Spinal cord (tissue), 10 donors: ENCODE measurements at places on chromosomes 6 and 20. TPM values are rescaled to one million over a fixed set of nuclear protein-coding genes. Genes with fewer than 3 reads are reported as not detected.

- DNase-seq, result no peak
Observed at GRCh38 chr20:9483131-9483530, 31.3 kb upstream of the LAMP5 start.

DNA sequence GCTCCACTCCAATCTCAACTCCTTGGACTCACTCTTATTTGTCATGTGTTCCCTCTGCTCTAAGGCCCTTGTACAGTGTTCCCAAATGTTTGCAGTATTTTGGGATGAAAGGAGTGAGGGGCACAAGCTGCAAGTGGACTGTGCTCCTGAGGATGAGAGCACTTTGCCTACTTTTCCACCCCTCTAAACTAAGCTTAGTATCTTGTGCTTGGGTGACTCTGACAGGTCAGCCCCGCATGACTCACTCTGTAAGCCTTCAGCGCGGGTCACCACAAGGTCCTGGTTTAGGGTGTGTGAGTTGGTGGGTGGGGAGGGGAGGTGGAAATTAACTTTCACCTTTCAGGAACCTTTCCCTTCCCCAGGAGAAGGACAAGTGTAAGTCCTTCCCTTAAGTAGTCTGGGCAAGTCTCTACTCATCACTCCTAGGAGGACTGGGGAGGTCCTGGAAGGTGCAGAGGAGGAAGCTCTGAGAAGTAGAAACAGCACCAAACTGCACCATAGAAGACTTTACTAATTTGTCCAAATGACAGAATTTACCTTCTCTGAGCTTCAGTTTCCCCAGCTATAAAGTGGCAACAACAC is 68.8 kb upstream of the EPB41L1 start:
- DNase-seq, result no peak

Gene CDH4
- 24.1 TPM for polyA plus RNA-seq

Gene SEL1L2
- polyA plus RNA-seq, result 0.22 TPM

Gene SLC2A4RG
- polyA plus RNA-seq, result 55.2 TPM

GRCh38 chr6:128508588-128509296 is 11.7 kb downstream of the PTPRK start:
- no peak for DNase-seq

- DNase-seq, result peak; percentile 57
Observed at GRCh38 chr6:43673444-43674084, 14.0 kb downstream of the MRPS18A start.

GRCh38 chr6:93243231-93243778 is 176.1 kb downstream of the EPHA7 start:
- no peak for DNase-seq

- DNase-seq, result no peak
Observed at GRCh38 chr6:108689272-108690161, 128.8 kb downstream of the FOXO3 start.

DNA sequence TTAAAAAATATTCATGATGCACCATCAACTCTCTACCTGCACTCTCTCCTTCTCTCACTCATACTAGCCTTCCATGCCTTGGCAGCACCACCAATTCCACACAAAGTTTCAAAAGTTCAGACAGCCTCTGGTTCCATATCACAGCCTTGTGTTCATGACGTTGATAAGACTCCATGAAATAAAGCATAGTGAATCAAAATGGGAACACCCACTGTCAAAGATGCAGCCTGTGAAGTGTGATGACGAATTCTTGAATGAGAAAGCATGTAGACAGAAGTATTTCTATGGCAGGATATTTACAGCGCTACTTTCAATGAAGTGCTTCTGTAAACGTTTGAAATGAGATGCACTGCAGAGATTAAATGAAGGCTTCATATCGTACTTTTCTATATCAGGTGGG is 77.3 kb upstream of the FERMT1 start:
- no peak for DNase-seq

- DNase-seq, result no peak
Observed at GRCh38 chr6:14571746-14572145, 454.2 kb downstream of the CD83 start.

DNA sequence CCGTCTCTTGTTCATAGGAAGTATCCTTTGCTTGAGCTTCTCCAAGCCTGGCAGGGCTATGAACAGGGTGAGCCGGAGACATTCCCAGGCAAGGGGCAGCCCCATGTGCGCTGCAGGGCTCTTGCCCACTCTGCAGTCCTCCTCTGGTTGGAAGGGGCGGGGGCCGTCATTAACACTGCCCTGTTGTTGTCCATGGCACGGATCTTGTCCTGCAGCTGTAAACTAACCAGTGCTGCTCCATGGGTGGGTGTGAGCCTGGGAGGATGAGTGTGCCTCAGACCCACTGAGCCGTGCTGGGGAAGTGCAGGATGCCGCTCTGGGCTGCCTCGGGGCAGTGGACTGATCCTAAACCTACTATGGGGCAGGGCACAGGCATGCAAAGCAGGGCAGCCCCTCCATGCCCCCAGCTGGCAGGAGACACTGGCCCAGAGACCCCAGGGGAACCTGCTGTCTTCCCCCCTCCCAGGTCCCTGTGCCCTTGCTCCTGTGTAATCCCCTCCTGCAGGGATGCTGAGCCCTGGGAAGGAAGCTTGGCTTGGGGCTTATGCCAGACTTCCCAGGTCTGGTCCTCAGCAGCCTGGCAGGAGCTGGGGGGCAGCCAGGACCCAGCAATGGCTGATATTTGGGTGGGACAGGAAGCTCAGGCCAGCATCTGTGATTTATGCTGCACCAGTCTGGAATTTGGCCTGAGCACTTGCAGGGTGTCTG is 8.5 kb downstream of the EBF4 start:
- no peak for DNase-seq

- no peak for DNase-seq
Observed at GRCh38 chr6:52724406-52725121, 38.7 kb downstream of the GSTA2 start.

- DNase-seq, result no peak
Observed at GRCh38 chr6:2741756-2742155, 9.0 kb downstream of the MYLK4 start.

DNA sequence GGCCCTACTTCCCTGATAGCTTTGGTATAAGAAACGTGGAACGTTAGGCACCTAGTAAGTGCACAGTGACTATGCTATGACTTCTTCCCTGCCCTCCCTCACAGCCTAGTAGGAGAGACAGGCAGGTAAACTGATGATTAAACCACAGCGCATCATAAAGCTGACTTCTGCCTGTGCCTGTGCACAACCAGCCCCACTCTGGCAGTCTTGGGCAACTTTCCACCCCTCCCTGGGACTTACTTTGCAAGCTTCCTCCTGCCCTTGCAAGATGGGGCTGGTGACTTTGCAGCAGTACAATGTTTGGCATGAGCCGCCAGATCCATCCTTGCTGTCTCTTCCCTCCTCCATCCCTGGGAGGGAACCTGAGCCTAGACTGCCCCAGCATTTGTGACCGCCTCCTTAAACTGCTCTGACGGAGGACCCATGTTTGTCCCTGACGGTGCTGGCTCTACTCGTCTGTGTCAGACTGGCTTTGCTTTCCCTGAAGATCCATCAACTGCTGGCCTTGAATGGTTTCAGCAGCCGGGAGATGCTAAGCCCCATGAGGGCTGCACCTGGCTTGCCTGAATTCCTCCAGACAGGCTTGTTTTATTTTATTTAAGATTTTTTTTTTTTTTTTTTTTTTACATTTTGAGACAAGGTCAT is 36.1 kb downstream of the EFCAB8 start:
- DNase-seq, result no peak

DNA sequence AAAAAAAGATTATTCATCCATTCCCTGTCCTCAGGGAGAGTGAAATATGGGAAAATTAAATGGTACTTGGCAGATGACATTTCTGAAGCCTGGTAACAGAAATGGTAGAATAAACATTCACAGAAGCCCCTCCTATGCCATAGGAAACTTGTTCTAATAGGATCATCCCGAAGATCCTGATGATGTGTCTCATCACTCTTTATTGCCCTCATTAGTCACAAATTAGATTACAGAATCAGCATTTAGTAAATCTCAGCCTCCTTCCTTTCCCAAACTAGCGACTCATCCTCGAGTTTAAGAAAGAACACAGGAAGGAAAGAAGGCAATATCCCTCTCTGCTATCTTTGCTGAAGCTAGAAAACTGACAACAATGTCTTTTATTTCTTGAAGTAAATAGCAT is 154.4 kb downstream of the TMEM200A start:
- no peak for DNase-seq

Gene EYA2
- polyA plus RNA-seq, result 32.7 TPM

DNA sequence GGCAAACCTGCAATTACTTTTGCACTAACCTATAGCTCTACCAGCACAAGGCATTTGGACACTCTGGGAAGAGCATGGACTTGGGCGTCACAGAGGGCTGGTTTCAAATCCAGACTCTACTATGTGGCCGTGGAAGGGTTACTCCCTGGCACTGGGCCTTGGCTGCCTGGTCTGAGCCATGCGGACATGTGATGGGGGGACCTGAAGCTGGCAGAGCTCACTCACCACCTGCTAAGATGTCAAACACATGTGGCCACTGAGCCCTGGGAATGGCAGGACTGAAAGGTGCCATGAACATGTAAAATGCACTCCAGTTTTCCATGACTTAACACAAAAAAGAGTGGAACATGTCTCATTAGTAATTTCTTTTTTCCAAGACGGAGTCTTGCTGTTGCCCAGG is 23.7 kb downstream of the VSTM2L start:
- no peak for DNase-seq

DNA sequence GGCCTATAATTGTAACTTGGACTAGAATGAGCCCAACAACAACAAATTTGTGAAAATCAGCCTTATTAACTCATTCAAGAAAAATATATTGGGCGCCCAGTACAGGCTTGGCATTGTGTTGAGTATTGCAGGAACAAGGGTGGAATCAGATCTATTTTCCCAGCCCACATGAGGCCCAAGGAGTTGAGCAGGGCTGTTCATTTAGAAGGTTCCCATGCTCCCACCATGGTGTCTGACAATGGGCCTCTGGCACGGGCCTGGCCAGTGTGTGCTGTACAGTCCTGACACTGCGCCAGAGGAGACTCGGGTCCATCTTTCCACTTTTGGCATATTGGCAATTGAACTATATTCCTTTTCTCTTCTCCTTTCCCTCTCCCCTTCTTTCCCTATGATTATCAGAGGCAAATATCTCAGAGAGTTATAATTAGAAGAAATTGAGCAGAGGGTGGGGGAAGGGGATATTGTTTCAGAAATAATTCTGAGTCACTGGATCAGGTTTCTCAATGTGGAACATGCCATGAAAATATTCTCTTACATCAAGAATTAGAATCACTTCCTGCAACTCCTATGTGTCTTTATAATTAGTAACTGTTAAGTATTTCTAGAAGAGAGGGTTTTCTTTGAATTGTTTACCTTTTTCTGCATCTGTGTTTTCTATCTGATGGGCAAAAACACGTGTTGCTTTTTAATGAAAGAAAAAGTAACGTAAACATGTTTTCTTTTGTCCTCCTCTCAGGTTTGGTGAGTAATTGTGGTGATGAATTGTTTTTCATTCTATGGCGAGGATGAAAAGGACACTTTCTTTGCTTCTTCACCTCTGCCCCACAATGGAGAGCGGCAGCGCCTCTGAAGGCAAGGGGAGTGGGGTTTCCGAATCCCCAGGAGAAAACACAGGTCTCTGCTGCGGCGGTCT is 209.4 kb downstream of the FOXA2 start:
- no peak for DNase-seq

- no peak for DNase-seq
Observed at GRCh38 chr6:13259393-13259792, 68.9 kb downstream of the TBC1D7 start.

- no peak for DNase-seq
Observed at GRCh38 chr6:163750431-163751031, 336.0 kb downstream of the QKI start.

GRCh38 chr20:37786043-37786442 is 92.2 kb downstream of the CTNNBL1 start:
- no peak for DNase-seq

DNA sequence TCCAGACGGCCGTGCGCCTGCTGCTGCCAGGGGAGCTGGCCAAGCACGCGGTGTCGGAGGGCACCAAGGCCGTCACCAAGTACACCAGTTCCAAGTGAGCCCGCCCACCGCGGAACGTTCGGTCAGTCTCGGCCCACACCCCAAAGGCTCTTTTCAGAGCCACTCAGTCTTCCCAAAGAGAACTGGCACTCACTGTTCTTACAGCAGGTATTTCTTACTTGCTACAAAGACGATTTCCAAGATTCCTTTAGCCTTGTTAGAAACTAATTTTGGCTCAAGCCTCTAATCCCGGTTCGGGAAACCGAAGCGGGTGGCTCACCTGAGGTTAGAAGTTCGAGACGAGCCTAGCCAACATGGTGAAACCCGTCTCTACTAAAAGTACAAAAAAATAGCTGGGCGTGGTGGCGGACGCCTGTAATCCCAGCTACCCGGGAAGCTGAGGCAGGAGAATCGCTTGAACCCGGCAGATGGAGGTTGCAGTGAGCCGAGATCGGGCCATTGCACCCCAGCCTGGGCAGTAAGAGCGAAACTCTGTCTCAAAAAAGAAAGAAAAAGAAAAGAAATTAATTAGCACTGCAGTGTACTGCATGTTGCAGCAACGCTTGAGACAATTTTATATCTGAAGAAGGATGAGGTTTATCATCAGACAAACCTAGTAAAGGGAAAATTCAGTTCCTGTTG is 73.1 kb downstream of the OR2B2 start:
- no peak for DNase-seq

DNA sequence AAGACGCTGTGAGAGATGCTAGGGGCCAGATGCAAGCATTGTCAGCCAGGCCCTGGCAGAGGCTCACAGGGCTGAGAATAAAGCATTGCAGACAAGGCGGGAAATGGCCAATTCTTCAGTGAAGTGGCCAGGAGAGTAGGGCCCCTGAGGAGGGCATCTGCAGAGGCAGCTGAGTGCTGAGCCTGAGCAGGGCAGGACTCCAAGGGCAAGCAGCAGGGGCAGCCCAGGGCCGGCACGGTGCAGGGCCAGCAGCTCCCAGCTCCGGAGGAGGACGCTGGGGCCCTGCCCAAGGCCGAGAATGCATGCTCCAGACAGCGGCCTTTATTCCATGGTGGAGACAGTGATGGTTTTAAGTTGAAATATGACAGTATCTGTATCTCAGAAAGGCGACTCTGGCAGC is 305.5 kb downstream of the FOXC1 start:
- DNase-seq, result no peak

Gene MDFI
- 150 TPM for polyA plus RNA-seq

DNA sequence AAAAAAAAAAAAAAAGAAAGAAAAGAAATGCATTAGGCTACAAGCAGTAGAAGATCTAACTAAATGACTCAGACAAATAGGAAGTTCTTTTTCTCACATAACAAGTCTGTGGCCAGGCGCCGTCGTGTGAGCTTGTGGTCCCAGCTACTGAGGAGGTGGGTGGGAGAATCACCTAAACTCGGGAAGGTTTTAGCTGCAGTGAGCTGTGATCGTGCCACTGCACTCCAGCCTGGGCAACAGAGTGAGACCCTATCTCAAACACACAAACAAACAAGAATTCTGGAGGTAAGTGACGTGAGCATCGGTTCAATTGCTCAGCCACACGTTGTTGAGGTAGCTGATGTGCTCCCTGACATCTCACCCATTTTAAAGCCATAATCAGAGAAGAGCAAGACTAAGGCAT is 37.9 kb upstream of the SLC23A2 start:
- DNase-seq, result no peak

DNA sequence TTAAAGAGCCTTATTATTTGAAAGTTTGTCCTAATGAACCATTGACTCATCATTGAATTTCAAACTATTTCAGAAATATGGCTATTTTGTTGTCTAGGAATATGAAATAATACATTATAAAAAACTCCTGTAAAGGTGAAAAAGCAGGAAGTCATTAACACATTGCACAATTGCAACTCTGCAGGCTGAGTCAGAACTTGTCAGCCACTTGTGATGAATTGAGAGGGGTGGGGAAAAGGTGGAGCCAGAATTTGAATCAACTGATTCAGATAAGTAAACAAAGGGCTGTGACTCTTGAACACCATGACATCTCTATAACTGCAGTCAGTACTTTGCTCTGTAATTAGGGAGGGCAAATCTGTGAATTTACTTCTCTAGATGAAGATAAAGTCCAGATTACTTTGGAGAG is 6.0 kb downstream of the C6orf141 start:
- DNase-seq, result no peak
